Naive thymus-derived CD4-positive, alpha-beta T cell (primary cell): ENCODE measurements at places on chromosomes 1 and 21. TPM values are rescaled to one million over a fixed set of nuclear protein-coding genes. Genes with fewer than 3 reads are reported as not detected.

The OLIG2 gene
- not detected for polyA plus RNA-seq

The ATF3 gene
- polyA plus RNA-seq: not detected

The DIRAS3 gene
- not detected for polyA plus RNA-seq

The PLEKHN1 gene
- not detected for polyA plus RNA-seq

The GJA9 gene
- polyA plus RNA-seq: not detected

The GNAT2 gene
- not detected for polyA plus RNA-seq

The HAO2 gene
- polyA plus RNA-seq: not detected

The PCAT6 gene
- polyA plus RNA-seq: not detected

The TNFRSF1B gene
- 48.2 TPM for polyA plus RNA-seq

The ATP6V1G3 gene
- not detected for polyA plus RNA-seq

The OR2T35 gene
- not detected for polyA plus RNA-seq

The LGALS8 gene
- polyA plus RNA-seq: 41.3 TPM

The USP16 gene
- 19.1 TPM for polyA plus RNA-seq

The ANKRD45 gene
- polyA plus RNA-seq: not detected

The LCE2A gene
- not detected for polyA plus RNA-seq

The ASCL5 gene
- 0.15 TPM for polyA plus RNA-seq

The PGLYRP4 gene
- not detected for polyA plus RNA-seq

The NKAIN1 gene
- not detected for polyA plus RNA-seq

The EDEM3 gene
- 9.3 TPM for polyA plus RNA-seq

The L1TD1 gene
- polyA plus RNA-seq: not detected

The ACOT11 gene
- polyA plus RNA-seq: 0.06 TPM

The KRTAP19-1 gene
- not detected for polyA plus RNA-seq

The PROK1 gene
- not detected for polyA plus RNA-seq

The COL16A1 gene
- polyA plus RNA-seq: not detected

The GOLT1A gene
- 1.3 TPM for polyA plus RNA-seq

The KRTAP24-1 gene
- polyA plus RNA-seq: not detected

The TSPAN1 gene
- polyA plus RNA-seq: not detected

The SETSIP gene
- not detected for polyA plus RNA-seq

The STYXL2 gene
- polyA plus RNA-seq: not detected

The SHE gene
- not detected for polyA plus RNA-seq

The LRIG2 gene
- 8.0 TPM for polyA plus RNA-seq

The LIN9 gene
- polyA plus RNA-seq: 4.8 TPM

The TFF2 gene
- polyA plus RNA-seq: not detected

The PTPN7 gene
- 78.6 TPM for polyA plus RNA-seq

The TRMT13 gene
- 13.1 TPM for polyA plus RNA-seq

The FABP3 gene
- polyA plus RNA-seq: not detected

The TCHHL1 gene
- not detected for polyA plus RNA-seq

The IL22RA1 gene
- polyA plus RNA-seq: not detected

The ESRRG gene
- not detected for polyA plus RNA-seq

The SWT1 gene
- polyA plus RNA-seq: 4.1 TPM

The SERPINC1 gene
- polyA plus RNA-seq: 0.25 TPM

The NBPF11 gene
- polyA plus RNA-seq: 6.5 TPM

The RUNX3 gene
- polyA plus RNA-seq: 14.2 TPM

The CERS2 gene
- 109 TPM for polyA plus RNA-seq
